Esophagus squamous epithelium (tissue), 5 donors: ENCODE measurements at places on chromosomes 4 and X. TPM values are rescaled to one million over a fixed set of nuclear protein-coding genes. Genes with fewer than 3 reads are reported as not detected.

Gene MEPE
- total RNA-seq: not detected

GRCh38 chr4:151486168-151486567 is 77.2 kb downstream of the FHIP1A start:
- H3K27me3 ChIP-seq: no peaks in the 10 kb centered on the region
- H3K36me3 ChIP-seq: no peaks in the 10 kb centered on the region
- DNase-seq: no peak
- no peak overlapping the region for H3K4me3 ChIP-seq
- peak overlapping the region; percentile 54 for H3K27ac ChIP-seq
- H3K4me1 ChIP-seq: no peaks in the 10 kb centered on the region

Gene TLR2
- total RNA-seq: 26.9 TPM

Gene WDR45
- 78.0 TPM for total RNA-seq

GRCh38 chrX:75365243-75365975 is 91.5 kb downstream of the UPRT start:
- no peak for DNase-seq
- no peak overlapping the region for H3K27ac ChIP-seq
- no peak overlapping the region for H3K4me3 ChIP-seq

Gene FRAS1
- total RNA-seq: 11.4 TPM

Gene CPEB2
- total RNA-seq: 32.6 TPM

DNA sequence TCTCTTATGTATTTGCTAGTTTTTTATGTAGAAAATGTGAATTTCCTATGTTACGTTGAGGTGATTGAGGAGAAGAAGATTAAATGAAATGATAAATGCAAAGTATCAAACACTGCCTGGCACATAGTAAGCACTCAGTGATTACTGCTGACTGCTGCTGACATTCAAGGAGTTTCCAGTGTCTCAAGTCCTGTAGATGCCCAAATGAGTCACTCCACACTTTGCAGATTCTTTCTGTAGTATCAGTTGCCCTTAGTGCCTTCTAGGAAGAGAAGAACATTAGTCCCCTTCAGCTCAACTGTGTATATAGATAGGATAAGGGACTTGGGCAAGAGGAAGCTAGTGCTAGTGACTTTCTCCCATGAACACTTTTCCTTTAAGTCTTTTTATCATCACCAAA is 240.5 kb upstream of the TEX13A start:
- H3K36me3 ChIP-seq: no peaks in the 10 kb centered on the region
- H3K27ac ChIP-seq: no peak overlapping the region
- H3K27me3 ChIP-seq: no peaks in the 10 kb centered on the region
- no peaks in the 10 kb centered on the region for H3K4me1 ChIP-seq
- DNase-seq: no peak
